ENCODE measurements at places on chromosomes 3 and 15.
A peak's percentile ranks its signal among the peaks of the same experiment; 100 is the strongest.

GRCh38 chr3:49906073-49906743 is 2.5 kb upstream of the MST1R start:
- DNase-seq, result peak; percentile 85

DNA sequence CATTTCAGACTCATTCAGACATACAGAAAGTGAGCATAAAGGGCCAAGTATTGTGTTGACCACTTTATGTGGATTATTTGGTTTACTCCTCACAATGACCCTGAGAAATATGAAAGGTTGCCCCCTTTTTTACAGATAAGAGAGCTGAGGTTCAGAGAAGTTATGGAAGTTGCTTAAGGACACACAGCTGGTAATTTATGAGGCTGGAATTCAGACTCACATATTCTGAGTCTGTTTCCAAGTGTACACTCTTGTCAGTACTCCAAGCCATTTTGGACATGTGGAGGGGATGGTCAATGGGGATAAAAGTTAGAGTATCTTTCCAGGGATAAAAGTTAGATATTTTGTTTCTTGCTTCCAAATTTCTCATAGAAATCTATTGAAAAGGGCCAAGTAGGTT is 15.9 kb downstream of the ITPR1 start:
- no peak for DNase-seq

- DNase-seq, result no peak
Observed at GRCh38 chr3:15428539-15428938, 1.1 kb downstream of the EAF1 start.

GRCh38 chr15:24878153-24878552 is 76.6 kb upstream of the SNRPN start:
- DNase-seq, result peak; percentile 29

DNA sequence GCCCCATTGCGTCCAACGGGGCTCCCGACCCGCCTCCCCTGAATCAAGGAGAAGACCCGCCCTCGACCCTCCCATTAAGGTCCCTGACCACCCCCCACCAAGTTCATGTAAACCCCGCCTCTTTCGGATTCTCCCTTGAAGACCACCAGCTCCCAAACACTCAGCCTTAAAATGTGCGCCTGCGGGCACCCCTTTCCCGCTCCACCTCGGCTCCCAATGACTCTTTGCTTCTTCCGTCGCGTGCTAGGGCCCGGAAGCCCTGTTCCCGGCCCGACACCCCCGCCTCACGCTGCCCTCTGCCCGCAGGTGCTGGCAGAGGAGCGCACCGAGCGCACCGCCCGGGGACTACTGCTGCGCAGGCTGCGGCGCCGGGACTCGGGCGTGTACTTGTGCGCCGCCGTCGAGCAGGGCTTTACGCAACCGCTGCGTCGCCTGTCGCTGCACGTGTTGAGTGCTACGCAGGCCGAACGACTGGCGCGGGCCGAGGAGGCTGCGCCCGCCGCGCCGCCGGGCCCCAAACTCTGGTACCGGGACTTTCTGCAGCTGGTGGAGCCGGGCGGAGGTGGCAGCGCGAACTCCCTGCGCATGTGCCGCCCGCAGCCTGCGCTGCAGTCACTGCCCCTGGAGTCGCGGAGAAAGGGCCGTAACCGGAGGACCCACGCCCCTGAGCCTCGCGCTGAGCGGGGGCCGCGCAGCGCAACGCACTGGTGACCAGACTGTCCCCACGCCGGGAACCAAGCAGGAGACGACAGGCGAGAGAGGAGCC is 2.7 kb upstream of the LSMEM2 start:
- DNase-seq, result peak; percentile 89

GRCh38 chr3:194272221-194272620 is 78.9 kb downstream of the CPN2 start:
- no peak for DNase-seq

GRCh38 chr3:129820587-129820986 is 72.9 kb downstream of the TMCC1 start:
- no peak for DNase-seq

DNA sequence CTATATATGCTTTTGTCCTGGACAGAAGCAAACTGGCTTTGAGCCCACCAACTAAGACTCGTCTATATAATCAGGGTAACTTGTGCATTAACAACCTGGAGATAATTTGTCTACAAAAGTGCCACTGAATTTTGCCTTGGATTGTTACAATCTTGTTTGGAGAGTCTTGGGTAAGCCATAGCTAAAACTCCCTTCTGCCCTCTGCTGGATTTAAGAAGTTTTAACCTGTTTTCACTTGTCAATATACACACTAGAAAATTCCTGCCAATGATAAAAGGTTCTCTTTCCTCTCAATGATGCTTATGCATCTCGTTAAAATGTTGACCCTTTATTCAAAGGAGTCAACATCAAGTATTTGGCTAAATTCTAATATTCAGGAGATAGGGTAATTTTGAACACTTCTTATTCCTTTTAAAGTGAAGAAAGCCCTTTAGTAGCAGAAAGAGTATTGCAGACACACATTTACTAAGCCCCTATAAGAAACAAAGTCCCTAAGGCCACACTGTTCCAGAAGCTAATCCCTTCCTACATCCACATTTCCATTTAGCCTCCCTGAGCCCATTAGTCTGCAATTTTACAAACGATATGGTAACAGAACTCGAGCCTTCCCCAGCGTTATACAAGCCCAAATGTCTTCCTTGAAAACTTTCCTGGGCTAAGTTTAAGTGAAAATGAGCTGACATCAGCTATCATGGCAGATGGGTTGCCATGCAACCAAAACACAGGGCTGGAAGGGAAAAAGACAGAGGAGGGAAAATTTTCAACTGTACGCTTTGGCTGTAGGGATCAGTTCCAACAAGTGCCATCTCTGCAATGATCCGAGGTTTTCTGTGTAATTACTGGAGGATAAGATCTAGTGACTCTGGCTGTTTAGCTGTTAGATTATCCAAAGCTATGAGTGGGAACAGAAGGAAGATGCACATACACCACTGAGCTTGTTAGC is 75.9 kb upstream of the FGF12 start:
- DNase-seq, result peak; percentile 77

- DNase-seq, result no peak
Observed at GRCh38 chr15:51589881-51590568, 32.5 kb downstream of the DMXL2 start.
